Stimulated activated CD8-positive, alpha-beta memory T cell treated with anti-CD3 and anti-CD28 coated beads, Interleukin-15, amount 100 ng/mL, for 24 hours (primary cell): ENCODE measurements at places on chromosomes 11 and 22.

GRCh38 chr11:116473790-116474346 is 298.9 kb downstream of the BUD13 start:
- no peak for DNase-seq

DNA sequence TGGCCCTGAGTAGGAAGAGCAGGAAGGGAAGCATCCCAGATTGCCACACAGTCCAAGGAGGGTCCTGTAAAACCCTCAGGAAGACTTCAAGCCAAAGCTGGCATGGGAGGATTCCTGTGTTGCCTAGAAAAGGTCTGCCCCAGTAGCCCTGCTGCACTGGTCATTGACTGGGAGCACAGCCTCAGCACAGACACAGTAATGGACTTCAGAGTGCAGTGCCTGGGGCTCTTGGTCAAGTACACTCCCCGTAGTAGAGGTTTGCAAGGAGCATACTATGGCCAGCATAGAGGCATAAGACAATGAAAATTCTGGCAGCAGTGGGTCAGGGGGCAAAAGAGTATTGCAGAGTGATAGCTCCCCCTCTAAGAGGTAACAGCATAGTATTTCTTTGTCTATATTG is 36.2 kb upstream of the FJX1 start:
- no peak for DNase-seq

GRCh38 chr22:29054251-29054767 is 7.3 kb downstream of the C22orf31 start:
- no peak for DNase-seq

DNA sequence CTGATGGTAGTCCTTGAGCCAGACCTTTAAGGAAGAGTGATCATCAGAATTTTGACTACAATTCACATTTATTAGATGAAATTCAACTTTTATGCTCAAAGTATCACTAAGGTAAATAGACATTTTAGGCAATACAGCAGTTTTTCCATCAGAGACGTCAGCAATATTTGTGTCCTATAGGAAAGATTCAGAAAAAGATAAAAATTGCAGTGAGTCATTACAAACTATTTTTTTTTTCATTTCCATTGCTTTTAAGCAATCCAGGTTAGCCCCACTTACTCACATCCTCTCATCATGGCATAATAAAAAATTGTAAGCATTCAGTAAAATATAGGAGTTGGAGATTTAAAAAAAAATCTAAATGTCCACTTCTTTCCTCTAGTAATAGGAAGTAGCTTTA is 46.9 kb downstream of the MSANTD4 start:
- DNase-seq: no peak

GRCh38 chr11:127061947-127062346 is 61.4 kb upstream of the KIRREL3 start:
- DNase-seq: no peak

DNA sequence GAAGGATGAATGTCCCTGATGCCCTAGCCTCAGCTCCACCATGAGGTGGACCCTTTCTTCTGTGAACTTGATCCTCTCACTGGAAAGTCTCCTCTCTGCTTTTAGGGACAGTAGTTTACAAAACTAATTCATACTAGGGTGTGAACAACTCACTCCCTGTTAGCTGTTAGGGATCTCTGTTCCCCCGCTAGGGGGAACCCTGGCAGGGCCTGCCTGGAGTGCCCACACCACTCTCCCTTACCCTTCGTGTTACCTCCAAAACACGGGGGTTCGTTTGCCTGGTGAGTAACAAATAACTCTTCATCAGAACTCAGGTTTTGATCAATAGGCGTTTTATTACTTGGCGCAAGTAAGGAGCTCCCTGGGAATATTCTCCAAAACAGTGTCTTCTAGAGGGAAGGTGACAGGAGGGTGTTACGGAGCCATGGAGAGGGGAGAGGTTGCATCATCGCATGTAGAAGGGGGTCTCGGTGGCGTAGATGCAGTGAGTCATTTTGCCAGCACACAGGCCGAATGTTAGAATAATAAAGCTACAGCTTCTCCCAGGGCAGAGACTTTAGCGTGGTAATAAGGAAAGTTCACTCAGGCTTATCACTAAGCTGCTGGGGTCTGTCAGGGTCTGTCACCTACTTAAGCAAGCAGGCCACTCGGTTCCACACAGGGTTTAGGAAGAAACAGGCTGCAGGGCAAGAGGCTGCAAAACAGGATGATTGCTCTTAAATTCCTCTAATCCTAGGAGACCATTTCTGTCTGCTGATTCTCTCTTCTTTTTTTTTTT is 45.8 kb downstream of the C11orf96 start:
- no peak for DNase-seq

DNA sequence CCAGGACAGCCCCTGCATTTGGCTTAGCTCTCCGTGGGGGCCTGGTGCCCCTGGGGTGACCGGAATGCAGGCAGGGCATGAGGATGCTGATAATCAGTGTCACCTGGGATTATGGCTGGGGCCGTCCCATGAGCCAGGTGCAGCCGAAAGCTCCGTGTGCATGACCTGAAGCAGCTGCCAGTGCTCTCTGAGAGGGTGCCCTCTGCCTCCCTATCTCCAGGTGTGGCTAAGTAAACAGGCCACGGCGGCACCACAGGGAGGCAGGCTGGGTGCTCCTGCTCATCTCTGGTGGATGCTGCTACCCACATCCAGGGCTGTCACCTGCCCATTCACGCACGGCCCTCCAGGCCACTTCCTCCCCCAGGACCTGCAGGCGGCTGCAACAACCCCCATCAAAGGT is 29.8 kb downstream of the DUSP8 start:
- no peak for DNase-seq

- no peak for DNase-seq
Observed at GRCh38 chr11:8292351-8292750, 28.7 kb upstream of the LMO1 start.

GRCh38 chr11:131938351-131938751 is 567.9 kb downstream of the NTM start:
- no peak for DNase-seq

DNA sequence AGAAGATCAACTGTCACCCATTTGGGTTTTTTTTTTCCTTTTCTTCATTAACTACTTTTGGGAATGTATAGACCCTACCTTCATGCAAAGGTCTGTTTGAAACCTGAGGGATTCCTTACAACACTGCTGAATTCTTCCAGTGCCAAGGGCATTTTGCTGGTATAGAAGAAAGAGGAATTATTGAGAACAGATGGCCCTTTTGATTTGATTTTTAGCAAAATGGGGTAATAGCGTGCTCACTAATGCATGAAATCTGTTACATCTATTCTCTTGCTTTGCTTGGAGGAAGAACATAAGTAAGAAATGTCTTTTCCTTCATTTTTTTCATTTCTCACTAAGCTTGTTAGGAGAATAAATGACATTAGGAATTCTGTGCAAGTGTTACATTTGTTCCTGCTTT is 501.9 kb downstream of the TMEM135 start:
- DNase-seq: no peak

DNA sequence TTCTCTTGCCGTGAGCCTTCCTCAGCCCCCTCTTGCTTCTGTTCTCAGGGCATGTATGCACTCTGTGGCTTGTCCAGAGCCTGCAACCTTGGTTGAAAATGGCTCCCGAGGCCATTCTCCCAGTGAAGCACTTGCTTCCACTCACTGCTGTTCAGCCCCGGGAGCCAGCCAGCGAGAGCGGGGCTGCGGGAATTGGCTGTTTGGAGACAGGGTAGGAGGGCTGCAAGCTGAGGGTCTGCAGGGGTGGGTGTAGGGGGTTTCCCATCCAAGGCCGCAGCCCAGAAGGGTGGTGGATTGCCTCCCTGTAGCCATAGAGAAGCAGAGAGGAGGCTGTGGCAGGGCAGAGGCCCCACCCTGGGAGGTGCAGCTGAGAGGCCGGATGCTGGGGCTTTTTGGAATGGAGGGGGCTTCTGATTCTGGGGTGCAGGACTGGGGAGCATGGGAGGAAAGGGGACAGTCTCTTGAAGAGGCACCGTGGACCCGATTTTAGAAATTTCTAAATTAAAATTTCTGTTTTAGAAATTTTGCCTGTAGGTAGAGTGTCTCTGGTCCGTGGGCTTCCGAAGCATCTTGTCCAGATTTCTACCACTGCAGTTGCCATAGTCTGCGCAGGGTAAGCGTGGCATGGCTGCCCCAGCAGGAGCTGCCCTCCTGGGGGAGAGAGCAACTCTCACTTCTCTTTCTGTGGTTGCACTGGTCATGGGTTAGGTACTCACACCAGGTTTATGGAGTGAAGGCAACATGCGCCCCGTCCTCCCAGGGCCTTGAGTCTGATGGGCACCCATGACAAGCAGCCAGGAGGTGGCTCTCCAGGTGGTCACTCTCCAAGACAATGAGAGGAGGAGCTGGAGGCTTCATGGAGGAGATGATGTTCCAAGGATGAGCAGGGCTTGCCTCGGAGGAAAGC is 100.2 kb downstream of the TBC1D22A start:
- DNase-seq: no peak

DNA sequence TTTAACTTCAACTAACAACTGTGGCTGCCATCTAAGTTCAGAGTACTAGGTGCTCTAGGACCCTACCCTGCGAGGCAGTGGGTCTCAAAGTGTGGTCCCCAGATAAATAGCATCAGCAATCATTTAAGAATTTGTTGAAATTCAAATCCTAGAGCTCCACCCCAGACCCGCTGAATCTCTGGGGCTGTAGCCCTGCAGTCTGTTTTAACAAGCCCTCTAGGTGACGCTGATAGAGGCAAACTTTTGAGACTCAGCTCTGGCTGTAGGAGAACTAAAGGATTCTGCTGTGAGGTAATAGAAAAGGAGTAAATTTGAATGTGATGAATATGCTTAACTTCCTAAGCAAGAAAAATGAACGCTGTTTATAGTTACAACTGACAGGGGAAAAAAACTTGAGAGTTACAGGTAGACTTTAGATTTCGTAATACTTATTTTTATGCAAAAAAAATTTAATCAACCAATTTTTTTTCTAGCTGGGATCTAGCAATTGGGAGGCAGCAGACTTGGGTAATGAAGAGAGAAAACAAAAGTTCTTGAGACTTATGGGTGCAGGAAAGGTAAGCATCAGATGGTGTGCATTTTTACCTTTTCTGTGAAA is 5.8 kb downstream of the C11orf58 start:
- no peak for DNase-seq

- no peak for DNase-seq
Observed at GRCh38 chr11:132650969-132651720, 881.2 kb downstream of the OPCML start.

DNA sequence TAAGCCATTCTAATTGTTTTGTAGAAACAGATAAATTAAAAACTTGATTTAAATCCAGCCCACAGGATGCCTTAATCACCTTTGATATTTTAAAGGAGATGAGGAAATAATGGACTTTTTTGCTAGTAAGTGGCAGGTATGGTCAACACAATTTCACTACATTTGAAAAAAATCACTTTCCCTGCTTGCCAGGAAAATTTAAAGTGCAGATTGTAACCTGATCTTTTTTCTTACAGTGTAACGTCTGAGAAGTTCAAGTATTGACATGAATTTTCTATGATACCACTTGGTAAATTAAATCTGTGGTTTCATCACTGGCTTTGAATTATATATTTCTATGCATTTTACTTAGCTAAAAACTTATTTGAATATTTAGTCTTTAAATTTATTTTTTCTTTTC is 65.3 kb downstream of the ARHGEF12 start:
- no peak for DNase-seq

GRCh38 chr11:113059548-113059947 is 98.3 kb downstream of the NCAM1 start:
- DNase-seq: no peak

- DNase-seq: no peak
Observed at GRCh38 chr22:24076091-24076867, 65.2 kb downstream of the CABIN1 start.
